ENCODE measurements at places on chromosomes 4 and X.

DNA sequence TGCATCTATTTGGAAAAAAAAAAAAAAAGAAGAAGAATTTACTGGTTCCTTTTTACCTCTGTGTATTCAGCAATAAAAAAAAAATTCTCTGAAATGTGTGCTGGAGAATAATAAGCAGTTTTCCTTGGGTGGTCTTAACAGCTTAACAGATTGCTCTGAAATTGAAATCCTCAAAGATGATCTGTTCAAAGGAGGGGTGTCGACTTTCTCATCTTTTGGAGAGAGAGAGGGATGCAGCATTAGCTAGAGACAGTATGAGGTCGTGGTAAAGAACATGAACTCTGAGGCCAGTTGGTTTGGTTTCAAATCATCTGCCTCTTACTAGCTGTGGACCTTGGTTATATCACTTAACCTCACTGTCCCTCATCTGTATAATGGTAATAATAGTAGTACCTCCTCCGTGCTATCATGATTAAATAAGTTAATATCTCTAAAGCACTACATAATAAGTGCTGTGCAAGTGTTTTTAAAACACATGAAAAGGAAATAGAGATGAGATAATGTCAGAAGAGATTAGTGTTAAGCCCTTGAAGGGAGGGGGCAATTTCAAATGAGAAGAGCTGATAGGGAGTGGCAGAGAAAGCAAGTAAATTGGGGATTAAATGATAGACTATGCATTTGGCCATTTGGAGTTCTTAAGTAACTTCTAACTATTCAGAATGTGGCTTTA lies 109.9 kb upstream of the LIMCH1 start:
- no peak for DNase-seq

- no peak for DNase-seq
Observed at GRCh38 chr4:96227515-96227914, 387.6 kb downstream of the PDHA2 start.

DNA sequence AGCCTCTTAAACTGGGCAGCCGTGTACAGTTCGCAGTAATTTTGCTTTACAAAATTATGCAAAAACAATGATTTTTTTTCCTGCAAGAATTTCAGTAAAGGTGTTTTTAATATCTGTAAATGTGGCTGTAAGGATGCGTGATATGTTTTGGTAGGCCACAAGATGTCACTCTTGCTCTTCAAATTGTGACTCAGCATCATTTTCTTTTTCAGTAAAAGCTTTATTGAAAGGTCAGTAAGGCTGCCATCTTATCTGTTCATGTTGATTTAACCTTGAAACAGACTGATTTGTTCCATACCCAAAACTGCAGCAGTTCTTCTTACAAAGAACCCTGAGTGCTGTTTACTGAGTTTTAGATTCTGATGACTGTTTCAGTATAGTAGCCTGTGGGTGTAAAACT lies 39.9 kb downstream of the TXLNG start:
- DNase-seq, result no peak

GRCh38 chr4:85864259-85865205 lies 389.6 kb downstream of the ARHGAP24 start:
- DNase-seq, result no peak

GRCh38 chr4:19497705-19498104 lies 754.0 kb upstream of the SLIT2 start:
- no peak for DNase-seq

DNA sequence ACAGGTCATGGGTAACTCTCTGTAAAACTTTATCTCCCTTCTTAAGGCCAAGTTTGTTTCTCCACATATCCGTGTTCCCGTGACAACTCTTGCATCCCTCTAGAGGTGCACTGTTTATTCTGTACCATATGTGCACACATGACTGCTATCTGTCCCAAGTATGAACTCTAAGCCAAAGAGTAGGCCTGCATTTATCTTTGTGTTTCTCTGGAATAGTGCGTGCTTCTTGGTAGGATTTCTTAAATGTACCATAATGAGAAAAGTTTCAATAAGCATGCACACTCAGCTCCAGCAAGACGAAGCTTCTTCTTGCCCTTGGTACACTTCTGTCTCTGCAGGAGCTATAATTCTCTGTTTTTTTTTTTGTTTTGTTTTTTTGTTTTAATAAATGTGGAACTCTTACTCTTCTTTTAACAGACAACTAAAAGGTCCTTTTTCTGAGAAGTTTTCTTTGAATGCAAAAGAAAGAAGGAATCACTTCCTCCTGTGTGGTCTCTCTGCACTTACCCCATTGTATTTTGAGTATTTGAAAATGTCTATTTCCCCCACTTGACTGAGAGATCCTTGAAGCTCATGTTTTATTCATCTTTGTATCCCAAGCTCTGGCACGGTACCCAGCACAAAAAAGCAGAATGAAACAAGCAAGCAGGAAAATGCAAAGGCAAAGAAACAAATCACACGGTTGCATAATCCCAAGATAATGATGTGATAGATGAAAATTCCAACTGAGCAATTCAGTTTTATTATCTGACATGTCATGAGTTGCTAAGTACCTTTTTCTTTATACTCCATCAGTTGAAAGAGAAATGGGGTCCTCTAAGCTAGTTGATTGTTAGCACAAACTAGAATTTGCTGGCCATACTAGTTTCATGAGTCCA lies 521.9 kb upstream of the BOD1L1 start:
- DNase-seq, result no peak

GRCh38 chr4:114673306-114673705 lies 74.7 kb downstream of the UGT8 start:
- DNase-seq, result no peak

GRCh38 chrX:131288738-131289511 lies at the start of gene IGSF1:
Gene IGSF1 (minus strand): TSS chrX:131289306. CDS start chrX:131286674, 2,632 bp downstream.
- DNase-seq, result no peak

GRCh38 chr4:1577822-1578217 lies 106.3 kb downstream of the FAM53A start:
- DNase-seq, result no peak

DNA sequence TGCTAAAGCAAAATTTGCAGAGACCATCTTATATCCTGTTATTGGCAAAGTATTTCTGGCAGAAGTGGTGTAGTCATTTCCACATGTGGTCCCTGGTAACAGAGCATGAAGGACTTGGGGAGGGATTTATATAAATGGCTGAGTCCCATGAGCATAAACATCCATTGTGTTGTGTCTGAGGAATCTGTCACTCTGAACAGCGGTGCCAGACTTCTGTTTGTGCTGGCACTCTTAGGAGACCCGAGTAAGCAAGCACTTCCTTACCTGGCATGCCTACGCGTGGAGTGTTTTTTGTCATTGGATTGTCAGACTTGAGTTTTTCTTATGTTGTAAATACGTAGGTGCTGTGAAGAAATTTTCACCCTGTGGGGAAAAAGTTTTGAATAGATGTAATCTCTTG lies 285.9 kb downstream of the ARHGAP10 start:
- no peak for DNase-seq

DNA sequence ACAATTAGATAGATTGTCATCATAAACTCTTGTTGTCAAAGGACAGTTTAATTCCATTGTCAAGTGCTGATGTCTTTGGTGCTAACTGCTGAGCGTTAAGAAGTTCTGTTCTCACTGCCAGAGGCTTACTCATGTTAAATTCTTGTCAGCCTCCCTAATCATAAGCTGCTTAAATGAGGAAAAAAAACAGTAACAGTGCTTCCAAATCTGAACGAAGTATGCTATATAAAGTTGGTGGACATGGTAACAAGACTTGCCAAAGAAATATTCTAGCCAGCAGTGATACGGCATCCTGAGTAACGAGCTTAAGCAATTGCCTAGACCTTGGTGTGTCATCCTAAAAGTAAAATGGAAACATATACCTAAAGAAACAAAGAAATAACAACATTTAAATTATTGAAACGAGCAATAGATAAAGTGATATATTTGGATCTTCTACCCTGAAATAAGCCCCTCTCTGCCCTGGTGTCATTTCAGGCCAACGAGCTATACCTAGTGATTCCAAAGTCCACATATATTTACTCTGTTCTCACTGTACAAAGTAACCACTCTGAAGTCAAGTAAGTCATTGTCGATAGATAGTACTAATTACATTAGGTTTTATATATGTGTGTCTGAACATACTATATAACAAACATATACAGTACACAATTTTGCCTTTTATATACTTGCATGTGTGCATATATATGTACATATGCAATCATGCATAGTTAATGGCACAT lies 339.7 kb upstream of the HS3ST1 start:
- no peak for DNase-seq

DNA sequence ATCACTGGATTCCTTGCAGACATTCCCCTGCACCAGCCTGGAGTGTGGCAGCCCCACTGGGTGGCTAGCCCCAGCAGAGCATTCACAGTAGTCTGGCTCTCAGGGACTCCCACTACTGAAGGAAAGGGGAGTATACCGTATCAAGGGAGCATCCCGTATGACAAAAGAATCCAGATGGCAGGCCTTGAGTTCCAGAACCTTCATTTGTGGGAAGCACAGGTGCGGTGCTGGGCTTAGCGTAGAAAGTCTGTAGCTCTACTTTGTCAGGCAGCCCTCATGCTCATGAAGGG lies 79.6 kb downstream of the CENPC start:
- DNase-seq, result no peak

DNA sequence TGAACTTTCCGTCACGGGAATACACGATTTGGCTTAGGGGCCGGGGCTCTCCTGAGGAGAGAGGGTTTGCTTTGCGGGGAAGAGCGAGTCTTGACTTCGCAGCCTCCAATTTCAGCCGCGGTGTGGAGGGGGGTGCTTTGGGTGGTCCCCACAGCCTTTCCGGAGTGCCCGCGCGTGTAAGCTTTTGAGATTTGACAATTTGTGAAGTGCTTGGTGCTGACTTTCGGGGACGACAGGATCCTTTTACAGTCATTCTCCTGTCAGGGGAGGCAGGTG lies 355 bp downstream of the SCML1 start:
- no peak for DNase-seq

- DNase-seq, result no peak
Observed at GRCh38 chr4:24632011-24632410, 47.7 kb upstream of the DHX15 start.

All from thymus (tissue), 14 donors.